Right renal pelvis (tissue), 4 donors: ENCODE measurements at places on chromosomes 7 and 10. TPM values are rescaled to one million over a fixed set of nuclear protein-coding genes. Genes with fewer than 3 reads are reported as not detected.
A peak's percentile ranks its signal among the peaks of the same experiment; 100 is the strongest.

DNA sequence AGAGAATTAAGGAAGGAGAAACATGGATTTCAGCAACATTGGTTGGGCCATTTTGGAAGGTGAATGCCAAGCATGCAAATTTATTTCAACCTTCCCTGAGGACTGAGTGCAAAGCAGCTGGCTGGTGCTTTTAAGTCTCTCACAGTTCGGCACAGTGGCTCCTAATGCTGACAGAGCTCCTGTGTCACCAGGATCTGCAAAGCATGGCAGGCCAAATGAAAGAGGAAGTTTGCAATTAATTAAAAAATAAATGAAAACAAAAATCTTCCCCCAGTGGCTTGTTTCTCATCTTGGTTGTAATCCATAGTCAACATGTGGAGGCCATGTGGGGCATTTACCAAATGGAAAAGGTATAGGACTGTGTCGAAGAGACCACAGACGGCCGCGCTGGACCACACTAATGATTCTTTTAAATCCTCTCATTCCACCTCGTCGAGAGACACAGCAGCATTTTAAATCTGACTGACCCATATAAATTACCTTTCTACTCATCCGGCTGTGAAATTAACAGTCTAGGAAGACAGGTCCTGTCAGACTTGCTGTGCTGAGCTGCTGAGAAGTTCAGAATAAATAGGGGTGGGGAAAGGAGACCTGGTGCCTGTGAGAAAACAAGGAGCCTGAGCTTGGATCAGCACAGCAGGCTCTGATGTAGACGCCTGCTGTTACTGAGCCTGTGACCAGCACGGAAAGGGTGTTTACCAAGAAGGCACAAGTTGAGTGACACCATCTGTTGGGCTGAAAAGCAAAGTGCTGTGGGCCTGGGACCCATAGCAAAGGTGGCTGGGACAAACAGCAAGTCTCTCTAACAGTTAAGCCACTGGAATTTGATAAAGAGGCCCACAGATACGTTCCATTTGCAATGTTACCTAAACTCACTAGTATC lies 136.0 kb upstream of the COL1A2 start:
- no peak for DNase-seq

Gene TLL2
- polyA plus RNA-seq = 0.60 TPM

DNA sequence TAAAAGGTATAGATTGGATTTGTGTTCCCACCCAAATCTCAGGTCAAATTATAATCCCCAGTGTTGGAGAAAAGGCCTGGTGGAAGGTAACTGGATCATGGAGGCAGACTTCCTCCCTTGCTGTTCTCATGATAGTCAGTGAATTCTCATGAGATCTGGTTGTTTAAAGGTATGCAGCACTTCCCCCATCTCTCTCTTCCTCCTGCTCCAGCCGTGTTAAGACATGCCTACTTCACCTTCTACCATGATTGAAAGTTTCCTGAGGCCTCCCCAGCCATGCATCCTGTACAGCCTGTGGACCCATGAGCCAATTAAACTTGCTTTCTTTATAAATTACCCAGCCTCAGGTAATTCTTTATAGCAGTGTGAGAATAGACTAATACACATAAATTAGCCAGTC lies 39.1 kb downstream of the HTR7 start:
- DNase-seq = no peak

Gene FAM107B
- 109 TPM for polyA plus RNA-seq

DNA sequence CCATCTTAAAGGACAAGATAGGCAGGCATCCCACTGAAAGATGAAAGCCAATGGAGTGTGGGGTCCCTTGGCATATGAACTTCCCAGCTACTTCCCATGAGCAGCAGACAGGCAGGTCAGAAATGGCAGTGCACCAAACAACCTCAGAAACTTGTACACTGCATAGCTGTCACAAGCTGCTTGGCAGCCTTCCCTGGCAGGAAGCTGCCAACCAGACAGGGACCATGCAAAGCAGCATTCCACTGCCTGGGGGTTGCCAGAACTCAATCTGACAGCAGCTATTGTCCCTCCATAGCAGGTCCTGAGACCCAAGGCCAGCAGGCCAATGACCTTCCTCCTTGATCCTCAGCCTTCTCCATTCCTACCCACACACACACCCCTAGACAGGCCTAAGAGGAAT lies 139.5 kb downstream of the PLCE1 start:
- no peak for DNase-seq

Gene INPP5A
- 32.2 TPM for polyA plus RNA-seq

Gene CNNM1
- polyA plus RNA-seq = 1.7 TPM

DNA sequence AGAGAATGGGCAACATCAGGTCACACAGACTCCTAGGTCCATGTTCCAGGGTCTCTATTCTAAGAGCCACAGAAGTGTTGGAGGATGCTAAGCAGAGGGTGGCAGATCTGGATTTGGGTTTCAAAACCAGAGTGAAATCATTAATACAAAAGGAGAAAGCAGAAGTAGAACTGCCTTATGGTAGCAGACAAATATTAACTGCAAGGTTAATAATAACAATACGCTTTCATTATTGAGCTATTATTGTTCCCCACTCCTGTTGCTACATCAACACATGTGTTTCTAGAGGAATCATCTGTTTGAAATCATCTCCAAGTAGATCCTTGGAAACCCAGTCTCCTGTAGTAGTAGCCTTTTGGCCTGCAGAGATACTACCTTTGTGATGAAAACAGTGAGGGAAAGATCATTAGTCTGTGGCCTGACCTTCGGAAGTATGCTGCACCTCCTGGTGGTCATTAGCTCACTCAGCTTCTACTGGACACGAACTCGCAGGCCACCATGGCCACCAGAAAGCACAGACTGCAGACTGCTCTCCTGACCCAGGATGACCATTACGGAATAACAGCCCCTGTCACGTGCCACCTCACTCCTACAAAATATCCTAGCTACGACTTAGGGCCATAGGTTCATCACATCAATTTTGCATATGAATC lies 84.6 kb downstream of the XPNPEP1 start:
- no peak for DNase-seq

- DNase-seq = no peak
Measured at GRCh38 chr7:23713285-23714149, 3.5 kb downstream of the STK31 start.

DNA sequence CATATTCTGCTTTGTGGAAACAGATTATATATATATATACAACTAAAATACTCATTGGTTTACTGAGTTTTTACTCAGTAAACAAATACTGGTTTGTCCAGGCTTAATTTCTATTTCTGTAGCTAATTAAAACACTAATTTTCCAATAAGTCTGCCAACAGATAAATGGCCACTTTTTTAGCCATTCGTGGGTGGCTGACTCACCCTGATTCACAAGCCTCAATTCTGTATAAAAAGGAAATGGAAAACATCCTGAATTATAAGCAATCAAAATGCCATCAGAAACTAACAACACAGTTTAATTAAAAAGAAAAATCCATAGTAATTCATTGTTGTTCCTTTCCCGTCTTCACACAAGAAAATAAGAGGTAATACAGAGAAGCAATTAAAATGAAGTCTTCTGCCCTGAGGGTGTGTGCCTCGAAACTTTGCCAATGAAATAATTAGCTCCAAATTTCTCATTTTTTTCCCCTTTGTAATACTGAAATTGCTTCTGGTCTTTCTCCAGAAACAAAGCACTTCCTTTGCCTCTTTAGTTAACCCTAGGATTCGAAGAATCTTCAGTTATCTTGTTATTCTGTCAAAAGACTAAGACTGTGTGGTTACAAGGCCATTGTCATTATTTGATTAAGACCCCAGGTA lies 118.7 kb upstream of the PTN start:
- DNase-seq = no peak

DNA sequence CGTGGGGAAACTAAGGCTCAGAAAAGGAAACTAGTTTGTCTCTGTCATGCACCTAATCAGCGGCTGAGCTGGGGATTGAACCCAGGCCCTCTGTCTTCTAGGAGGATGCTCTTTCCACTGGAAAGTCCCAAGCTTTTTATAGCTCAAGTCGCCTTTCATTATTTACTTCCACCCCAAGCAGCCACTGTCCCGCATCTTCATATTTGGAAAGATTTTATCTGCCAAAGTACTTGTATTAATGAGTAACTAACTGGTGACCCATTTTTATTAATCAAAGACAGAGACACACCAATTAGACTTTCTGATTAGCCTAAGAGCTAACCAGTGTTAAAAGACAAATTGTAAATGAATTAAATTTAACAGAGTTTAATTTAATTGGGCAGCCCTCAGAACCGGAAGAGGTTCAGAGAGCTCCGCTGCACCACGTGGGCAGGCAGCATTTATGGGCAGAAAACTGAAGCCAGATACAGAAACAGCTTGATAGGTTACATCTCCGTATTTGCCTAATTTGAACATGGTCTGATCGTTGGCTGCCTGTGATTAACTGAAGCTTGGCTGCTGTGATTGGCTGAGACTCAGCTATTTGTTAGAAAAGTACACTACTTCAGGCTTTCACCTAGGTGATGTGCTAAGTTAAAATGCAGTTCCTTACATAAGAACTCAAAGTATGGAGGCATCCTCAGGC lies 78.5 kb upstream of the PDCD4 start:
- DNase-seq = no peak

Gene FKBP6
- polyA plus RNA-seq = 0.27 TPM

Gene ZCWPW1
- polyA plus RNA-seq = 6.7 TPM

DNA sequence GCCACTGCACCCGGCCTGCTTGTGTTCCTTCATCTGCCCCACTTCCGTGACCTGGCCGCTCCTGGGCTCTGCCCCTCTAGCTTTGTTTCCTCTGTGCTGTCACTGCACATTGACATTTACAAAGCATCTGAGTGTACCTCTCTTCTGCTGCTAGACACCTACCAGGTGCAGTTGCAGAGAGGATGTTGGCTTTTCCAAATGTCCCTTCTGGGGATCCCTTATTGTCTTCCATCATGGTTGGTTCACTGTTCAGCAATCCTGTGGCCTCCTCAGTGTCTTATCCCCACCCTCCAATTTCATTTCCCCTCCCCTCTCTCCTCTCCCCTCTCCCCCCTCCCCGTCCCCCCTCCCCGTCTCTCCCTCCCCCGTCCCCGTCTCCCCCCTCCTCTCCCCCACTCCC lies 13.8 kb downstream of the VWA2 start:
- DNase-seq = no peak

DNA sequence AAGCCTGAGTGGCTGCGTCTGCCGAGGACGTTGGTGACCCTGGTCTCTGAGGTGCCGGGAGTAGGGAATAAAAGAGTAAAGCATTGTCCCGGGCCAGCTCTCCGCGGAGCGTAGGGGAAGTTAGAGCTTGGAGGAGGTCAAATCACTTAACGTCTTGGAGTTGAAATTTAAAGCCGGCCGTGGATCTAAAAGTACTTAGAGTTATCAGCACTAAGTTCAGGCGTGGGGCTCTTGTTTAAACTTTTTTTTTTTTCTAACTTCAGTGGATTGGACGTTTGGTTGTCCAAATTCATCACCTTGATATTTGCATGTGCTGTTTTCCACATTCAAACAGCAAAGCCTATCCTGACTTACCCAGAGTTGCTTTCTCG lies 700 bp downstream of the NIPSNAP2 start:
- no peak for DNase-seq

- no peak for DNase-seq
Measured at GRCh38 chr10:78703593-78703992, 365.2 kb upstream of the ZMIZ1 start.

DNA sequence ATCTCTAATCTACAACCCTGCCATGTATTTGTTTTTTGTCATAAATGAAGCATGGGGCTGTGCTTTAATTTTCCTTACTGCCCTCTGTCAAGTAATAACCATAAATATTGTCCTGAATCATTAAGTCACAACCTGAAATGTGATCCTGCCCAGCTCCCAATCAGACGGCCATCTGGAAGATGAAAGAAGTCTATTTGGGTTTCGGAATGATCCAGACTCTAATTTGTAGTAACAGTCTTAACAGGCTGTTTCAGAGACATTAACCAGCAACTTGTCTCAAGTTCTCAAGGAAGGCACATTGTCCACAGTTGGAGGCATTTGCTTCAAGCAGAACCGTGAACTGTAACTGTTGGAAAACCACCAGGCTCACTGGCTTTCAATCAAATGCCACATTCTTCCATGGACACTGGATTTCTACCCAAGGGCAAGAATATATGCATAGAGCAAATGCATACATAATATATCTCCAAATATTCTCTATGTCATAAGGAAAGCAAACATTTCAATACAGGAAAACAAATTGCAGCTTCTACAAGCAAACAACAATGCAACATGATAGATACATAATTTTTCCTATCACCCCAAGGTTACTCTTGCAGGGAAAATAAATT lies 405.2 kb upstream of the NPVF start:
- no peak for DNase-seq

DNA sequence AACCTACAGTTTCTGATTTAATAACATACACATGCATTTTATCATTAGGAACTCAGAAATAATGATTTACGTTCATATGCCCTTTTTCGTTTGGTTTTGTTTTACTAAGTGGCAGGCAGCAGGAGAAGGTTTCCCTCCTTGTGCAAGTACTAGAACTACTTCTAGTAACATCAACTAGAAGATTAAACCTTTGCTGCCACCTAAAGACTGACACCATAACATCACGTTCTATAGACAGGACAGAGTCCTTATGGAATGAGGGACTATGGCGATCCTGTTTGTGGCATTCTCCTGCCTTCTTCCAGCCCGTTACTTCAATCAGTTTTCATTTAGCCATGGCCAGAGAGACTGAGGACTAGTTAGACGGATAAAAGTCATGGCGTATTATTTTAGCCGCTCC lies 53.2 kb downstream of the GAD2 start:
- DNase-seq = peak; percentile 16

GRCh38 chr7:14195871-14196270 lies 206.4 kb upstream of the ETV1 start:
- no peak for DNase-seq

- no peak for DNase-seq
Measured at GRCh38 chr10:3573498-3573897, 211.5 kb downstream of the KLF6 start.

DNA sequence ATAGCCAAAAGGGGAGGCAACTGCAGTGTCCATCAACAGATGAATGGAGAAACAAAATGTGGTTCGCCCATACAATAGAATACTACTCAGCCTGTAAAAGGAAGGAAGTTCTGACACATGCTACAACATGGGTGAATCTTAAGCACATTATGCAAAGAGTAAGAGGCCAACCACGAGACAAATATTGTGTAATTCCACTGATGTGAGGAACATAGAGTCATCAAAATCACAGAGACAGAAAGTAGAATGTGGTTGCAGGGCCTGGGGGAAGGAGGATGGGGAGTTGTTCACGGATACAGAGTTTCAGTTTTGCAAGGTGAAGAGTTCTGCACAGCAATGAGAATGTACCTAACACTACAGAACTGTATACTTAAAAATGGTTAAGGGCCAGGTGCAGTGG lies 13.7 kb upstream of the C10orf71 start:
- DNase-seq = no peak

DNA sequence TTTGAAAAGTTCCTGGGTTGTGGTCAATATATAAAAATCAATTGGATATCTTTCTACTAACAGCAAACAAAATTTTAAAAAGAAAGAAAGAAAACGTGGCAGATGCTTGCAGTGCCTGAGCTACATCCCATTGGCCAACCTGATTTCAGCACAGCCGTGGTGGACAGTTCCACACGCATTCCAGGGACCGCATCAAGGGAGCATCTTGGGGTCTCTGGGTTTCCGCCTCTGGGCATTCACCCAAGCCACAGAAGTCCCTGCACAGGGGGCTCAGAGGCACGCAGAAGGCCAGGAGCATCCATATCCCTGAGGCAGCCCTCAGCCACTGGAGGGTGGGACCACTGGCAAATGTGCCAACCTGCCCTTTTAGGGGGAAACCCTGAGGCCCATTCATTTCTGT lies 254.5 kb upstream of the RNF32 start:
- DNase-seq = peak; percentile 28
